ENCODE measurements at places on chromosomes 6 and 20.

DNA sequence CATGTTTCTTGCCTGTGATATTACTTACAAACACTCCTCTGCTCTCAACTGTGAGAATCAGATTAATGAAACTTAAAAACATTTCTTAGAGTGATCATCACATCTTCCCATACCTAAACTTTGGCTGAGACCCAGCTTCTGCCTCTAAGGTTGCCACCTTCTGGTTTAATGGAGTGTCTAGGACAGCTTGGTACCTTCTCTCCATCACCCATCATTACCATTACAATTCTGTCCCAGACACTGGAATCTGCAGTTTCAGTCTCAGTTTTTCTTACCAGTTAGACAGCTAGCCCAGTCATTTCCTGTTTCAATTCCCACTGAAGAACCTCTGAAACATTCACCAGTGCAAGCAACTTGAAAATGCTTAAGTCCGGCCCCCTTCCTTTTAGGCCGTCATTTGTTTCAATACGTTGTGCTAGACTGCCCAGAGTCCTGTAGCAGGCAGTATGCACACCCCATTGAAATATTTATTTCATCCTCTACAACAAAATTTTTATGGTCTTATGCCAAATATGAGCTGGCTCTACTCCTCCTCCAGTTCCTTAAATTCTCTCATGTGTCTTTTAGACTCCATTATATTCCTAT lies 107.0 kb upstream of the FOXO3 start:
- no peak for DNase-seq

DNA sequence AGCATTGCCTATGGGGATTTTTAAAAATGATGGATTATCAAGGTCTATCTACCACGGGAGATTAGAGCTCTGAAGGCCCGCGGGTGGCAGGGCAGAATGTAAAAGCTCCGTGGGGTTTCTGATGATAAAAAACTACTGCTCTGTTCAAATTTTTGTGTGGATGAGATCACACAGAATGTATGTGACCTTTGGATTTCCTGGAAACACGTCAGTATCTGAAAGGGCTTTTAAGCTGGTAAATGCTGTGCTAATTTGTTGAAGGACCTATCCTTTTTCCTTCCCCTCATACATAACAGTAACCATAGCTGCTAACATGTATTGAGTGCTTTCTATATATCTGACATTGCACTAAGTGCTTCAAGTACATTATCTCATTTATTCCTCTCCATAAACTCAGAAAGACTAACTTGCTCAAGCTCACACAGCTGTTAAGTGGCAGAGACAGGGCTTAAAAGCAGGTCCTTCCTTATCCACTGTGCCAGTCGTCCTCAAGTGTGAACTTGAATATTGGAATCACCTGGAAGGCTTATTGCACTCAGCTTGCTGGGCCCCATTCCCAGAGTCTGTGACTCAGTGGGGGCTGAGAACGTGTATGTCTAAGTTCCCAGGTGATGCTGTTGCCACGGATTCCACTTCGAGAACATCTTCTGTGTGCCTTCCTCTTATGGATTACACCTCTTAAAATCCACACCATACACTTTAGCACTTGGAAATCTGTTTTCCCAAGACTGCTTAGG lies 1.9 kb upstream of the TMEM242 start:
- DNase-seq, result no peak

GRCh38 chr20:33793011-33793931 lies 17.9 kb upstream of the CHMP4B start:
- no peak for DNase-seq

GRCh38 chr6:73642530-73642929 lies 11.3 kb downstream of the SLC17A5 start:
- DNase-seq, result no peak

GRCh38 chr6:143038833-143039232 lies 21.9 kb upstream of the AIG1 start:
- no peak for DNase-seq
